ENCODE measurements at places on chromosomes 3 and 15.

DNA sequence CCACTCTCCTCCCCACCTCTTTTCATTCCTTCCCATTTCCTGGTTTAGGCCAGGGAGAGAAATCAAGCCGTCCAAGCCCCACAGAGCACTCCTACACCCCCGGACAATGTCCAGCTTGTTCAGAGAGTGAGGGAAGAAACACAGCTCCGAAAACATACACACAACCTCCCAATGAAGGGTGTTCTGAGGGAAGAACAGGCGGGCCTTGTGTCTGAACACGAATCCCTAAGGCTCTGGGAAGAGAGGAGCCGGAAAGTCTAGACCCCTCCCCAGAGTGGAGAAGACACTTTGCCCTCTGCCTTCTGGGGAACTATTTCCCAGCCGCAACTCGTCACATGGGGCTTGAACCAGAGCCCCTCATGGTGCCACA lies 30.5 kb downstream of the ACAN start:
- no peak for DNase-seq

- DNase-seq: peak; percentile 32
Observed at GRCh38 chr3:71657831-71658530, 67.2 kb downstream of the EIF4E3 start.

GRCh38 chr3:148178503-148178902 lies 519.2 kb upstream of the AGTR1 start:
- no peak for DNase-seq

DNA sequence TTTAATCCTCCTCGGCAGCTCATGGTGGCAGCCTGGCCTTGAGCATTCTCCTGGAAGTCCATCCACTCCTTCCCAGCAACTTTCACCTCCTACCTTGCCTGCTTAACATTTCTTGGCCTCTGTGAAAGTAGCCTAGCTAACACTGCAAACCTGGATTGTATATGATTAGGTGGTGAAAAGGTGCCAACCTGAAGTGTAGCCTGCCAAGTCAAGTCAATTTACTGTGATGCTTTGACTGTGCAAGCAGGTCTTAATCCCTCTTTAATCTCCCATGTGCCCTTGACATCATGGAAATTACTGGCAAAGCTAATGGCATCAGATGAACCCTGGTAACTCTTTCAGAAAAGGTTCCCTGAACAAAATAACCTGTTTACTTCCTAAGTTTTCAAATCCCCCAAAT lies 169.7 kb upstream of the NR2F2 start:
- no peak for DNase-seq

DNA sequence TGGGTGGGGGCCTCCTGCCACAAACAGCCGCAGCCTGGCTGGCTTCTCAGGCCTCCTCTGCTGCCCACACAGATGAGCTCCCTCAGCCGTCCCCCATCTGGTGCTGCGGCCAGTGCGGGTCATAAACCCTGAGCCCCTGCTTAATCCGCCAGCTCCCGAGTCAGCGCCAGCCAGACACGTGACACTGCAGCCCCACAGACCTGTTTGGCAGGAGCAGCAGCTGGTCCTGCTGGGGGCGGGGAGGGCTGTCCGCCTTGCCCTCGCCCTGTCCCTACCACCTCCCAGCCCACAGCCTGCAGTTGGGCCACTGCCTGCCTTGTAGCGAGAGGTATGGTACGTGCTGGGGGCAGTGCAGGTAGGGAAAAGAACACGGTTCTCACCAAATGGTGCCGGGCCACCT lies 86.2 kb downstream of the IQSEC1 start:
- no peak for DNase-seq

DNA sequence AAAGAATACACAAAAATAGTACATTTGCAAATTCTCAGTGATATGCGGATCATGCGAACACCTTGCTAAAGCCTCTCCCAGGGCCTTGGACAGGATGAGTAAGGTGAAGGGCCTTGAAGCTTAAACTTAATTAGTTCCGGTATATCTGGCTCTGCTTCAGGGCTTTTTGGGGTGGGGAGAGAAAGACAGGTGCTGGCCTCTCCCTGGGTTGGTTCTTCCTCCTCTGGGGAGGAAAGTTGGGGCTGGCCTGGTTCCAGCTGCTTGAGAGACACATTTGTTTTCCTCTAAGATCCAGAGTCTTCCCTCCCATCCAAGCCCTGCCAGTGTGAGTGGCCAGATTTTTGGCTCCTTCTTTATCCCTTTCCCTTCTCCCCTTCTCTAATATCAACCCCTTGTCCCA lies 64.7 kb upstream of the EPHB3 start:
- DNase-seq: no peak

DNA sequence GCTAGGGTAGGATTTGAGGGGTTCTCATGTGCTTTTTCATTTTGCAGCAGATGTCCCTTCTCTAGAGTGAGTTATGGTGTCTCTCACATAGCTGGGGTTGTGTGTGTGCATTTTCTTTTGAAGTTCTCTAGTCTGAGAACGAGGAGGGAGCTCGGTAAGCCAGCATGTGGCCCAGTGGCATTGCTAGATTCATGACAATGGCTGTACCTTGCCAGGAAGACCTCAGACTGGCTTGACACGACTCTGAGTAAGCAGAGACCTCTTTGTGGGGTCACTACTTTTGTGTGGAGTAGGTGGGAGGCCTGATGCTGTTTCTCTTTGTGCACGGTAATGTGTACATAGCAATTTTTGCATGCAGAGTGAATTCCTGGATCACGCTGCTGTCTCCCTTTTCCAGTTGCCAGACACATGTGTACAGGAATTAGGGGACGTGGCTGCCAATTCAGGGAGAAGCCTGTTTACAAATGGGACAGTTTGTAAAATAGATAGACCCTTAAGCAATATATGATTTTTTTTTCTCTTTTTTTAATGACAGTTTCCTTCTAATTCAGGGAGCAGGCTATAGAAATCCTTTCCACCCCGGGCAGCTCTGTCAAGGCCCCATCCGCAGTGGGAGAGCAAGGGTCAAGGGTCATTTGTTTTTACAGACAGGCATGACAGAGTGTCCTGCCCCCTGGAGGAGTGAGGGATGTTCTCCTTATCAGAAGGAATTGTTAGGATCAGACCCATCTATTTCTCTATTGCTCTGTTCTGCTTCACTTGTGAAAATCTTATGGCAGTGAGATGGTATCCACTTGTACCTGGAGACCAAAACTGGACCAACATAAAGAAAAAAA lies 4.6 kb downstream of the CACNA1D start:
- no peak for DNase-seq

DNA sequence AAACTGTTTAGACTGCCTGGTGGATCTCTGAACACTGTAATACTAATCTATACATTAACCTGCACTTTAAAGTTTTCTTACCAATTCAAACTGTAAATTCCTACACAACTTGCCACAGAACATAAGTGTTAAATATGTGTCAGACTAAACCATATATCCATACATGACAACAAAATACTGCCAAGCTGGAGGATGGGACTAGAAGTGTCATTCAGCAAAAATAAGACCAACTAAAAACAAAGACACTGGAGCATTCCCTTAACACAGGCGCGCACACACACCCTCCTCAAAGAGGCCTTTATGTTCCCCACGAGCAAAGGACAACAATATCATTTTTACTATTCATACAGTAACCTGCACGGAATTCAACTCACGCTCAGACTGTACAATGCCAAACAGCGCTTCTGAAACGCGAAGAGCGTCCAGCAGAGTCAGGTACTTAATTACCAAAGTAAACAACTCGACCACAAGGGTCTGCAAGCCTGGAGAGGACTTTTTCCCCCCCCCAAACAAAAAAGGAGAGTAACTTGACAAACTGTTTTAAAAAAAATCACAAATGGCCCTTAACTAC lies 1.1 kb downstream of the DCUN1D1 start:
- no peak for DNase-seq

DNA sequence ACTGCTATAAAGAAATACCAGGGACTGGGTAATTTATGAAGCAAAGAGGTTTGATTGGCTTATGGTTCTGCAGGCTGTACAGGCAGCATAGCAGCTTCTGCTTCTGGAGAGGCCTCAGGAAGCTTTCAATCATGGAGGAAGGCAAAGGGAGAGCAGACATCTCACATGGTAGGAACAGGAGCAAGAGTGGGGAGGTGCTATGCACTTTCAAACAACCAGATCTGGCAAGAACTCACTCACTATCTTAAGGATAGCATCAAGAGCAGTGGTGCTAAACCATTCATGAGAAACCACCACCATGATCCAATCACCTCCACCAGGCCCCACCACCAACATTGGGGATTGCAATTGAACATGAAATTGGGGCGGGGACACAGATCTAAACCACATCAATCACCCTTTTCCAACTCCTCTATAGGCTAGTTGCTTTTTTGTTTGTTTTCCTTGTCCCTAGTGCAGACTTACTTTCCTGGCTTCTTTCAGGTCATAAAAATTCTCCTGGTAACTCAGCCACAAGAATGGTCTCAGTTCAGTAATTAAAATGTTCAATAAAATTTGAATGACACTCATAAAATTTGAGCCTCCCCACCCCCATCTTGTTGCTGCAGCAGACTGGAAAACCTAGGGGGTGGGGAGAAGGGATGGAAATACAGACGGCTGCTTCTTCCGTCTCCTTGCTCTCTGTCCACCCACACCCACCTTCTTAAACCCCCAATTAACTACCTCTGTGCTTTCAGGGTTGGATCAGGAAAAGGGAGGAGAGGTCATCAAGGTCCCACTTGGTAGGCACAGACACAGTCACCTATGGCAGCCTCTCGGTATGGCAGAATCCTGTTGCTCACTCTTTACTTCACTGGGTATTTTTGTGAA lies 16.3 kb upstream of the TIPARP start:
- no peak for DNase-seq

DNA sequence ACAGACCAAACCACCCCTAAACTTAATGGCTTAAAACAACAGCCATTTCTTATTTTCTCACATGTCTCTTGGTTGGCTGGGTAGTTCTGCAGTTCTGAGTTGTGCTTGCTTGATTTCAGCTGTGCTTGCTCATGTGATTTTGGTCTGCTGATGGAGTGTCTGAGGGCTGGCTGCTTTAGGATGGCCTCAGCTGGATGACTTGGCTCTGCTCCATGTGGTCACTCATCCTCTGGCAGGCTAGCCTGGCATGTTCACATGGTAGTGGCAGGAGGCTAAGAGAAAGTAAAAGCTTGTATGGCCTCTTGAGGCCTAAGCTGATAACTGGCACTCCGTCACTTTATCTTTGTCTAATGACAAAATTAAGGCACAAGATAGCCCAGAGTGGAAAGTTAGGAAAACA lies 4.1 kb downstream of the SV2B start:
- no peak for DNase-seq

DNA sequence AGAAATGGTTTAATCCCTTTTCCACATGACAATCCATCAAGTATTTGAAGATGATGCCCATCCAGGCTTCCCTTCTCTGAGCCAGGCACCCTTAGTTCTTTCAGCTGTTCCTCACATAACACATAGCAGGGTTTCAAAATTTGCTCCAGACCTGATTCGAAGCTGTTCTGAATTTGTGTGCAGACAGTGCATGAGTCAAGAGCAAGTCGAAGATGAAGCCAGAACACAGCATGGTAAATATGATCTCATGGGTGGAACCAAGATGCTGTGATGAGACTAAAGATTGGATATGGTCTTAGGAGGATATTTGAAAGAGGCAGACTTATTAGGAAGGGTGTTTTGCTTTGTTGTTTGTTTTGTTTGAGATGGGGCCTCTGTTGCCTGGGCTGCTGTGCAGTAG lies 32.6 kb upstream of the PDE8A start:
- peak; percentile 71 for DNase-seq

DNA sequence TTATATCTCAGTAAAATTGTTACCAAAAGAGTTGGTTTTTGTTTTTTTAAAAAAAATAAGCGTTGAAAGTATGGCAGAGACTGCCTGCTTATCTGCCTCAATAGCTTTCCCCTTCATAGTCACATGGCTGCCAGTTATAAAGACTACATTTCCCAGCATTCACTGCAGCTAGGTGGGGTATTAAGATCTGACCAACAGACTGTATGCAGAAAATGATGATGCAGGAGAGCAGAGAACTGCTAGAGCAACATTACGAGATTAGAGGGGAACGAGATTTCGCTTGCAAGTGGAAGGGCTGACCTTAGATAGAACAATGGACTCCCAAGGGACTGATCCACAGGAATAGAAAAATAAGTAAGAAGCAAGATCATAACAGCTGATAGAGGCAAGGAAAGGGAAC lies 14.3 kb downstream of the RHOA start:
- DNase-seq: peak; percentile 68

GRCh38 chr3:182121401-182121800 lies 409.7 kb downstream of the SOX2 start:
- no peak for DNase-seq

DNA sequence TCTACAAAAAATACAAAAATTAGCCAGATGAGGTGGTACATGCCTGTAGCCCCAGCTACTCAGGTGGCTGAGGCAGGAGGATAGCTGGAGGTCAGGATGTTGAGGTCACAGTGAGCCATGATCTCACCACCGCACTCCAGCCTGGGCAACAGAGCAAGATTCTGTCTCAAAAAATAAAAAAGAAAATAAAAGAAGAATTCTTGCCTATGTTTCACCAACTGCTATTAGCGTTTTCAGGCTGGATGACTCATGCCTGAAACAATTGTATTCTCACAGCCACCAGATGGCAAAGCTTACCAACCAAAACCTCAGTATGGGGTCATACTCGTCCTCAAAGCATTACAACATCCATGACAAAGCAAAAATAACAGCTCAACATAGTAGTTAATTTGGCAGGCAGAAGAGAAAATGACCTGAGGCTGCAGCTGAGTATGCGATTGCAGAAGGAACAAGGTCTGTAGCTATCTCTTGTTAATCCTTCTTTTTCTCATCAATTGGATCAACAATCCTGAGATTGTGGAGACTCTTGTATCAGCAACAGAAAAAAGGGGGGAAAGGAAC lies 52.2 kb downstream of the TP53BP1 start:
- DNase-seq: peak; percentile 97

GRCh38 chr3:26712211-26713026 lies 89.8 kb downstream of the LRRC3B start:
- DNase-seq: peak; percentile 10

DNA sequence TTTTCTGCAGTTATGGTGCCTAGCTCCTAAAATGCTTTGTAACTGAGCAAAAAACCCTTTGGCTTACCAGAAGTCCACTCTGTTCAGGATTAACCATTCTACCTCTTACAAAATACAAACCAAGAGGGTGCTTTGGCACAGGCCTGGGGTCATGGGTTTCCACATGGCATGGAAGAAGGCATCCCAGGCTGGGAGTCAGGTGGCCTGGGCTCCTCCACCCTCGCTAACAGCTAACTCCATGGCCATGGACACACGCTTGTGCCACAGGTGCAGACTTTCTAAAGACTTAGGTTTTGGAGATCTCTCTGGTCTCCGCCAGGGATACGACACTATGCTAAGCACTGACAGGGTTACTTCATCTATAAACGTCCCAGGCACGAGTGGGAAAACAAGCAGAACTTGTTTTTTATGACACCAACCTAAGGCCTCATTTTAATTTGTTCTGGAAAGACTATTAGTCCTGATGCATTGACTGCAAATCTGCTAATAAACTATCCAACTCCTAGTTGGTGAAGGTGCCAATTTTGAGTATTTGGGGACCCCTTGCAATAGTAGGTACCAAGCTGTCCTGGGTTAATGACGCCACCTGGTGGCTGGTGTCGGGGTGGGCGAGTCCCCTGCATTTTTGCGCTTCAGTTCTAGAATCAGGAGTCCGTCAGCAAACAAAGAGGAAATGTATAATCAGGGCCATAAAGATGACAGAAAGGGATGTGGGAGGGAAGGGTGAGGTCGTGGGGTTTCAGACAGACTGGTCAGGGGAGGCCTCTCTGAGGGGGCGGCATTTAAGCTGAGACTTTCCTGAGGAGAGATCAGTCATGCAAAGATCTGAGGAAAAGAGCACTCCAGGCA lies 10.3 kb upstream of the ALDH1A3 start:
- no peak for DNase-seq

Measured in LHCN-M2 (cell line).